ENCODE measurements at places on chromosomes 1 and 21.

DNA sequence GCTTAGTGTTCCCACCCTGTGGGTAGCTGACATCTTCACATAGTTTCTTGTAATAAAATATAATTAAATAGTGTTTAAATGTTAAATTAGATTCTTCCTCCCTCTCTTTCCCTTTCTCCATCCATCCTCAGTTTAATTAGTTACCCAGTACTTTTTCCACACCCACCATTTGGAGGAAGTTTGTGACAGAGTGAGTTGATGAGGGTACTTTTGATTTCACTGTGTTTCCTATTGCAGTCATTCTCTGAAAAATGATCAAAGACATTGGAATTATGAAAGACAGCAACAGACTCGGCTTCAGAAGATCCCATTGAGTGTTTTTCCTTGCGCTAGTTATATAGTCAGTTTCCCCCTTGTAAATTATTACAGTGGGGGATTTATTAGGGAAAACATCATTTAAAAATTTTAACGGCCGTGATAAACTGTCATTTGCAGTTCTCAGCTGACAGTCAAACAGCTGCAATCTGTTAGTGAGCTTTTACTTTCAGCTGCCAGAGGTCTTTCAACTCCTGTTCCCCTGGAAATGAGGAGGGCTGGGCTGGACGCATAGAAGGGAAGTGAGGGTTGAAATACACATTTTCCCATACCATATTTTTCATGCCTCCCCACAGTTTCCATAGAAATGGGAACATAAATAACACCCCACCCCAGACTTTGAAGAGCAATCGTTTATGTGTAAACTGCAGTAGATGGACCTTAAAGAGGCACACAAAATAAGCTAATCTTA lies 61.3 kb upstream of the CACYBP start:
- DNase-seq, result no peak

- DNase-seq, result peak; percentile 97
Observed at GRCh38 chr1:201719812-201720521, 109.0 kb upstream of the IPO9 start.

- no peak for DNase-seq
Observed at GRCh38 chr1:67551375-67551774, 121.2 kb upstream of the SERBP1 start.

DNA sequence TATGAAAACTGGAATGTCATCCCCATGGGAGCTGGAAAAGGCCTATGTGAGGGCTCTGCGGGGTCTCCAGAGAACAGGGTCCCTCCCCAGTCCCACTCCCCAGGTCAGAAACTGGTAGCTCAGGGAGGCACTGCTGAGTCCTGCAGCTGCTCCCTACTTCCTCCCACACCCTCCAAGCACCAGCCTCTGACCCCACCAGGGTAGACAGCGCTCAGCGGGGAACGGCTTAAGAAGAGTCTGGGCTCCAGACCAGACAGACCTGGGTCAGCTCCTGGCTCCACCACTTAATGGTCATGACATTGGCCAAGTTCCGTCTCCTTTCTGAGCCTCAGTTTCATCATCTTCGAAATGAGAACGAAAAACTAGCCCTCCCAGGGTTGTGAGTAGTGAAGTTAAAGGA lies 7.2 kb downstream of the LRP8 start:
- DNase-seq, result no peak

DNA sequence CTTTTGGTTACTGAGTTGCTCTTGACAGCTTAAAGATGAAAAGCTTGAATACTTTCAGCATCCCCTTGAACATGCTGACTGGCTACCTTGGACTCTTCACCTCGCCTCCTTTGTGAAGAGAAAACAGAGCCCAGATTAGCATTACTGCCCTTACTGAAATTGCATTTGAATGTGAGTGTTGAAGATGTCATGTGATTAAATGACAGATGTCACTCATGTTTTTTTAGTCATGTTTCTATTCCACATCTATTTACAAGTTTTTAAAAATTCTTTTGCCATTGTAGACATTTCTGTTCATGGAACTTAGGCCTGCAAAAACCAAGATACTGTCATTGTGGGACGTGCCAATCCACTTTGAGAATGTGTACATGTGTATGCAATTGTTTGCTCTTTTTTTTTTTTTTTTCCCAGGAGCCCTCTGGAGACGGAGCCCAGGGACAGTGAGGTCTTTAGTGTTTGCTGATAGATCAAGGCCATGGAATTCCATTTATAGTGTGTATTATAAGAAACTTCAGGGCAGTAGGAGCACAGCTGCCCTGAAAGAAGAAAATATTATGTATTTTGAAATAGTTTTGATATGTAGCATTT lies 25.7 kb upstream of the IVNS1ABP start:
- no peak for DNase-seq

DNA sequence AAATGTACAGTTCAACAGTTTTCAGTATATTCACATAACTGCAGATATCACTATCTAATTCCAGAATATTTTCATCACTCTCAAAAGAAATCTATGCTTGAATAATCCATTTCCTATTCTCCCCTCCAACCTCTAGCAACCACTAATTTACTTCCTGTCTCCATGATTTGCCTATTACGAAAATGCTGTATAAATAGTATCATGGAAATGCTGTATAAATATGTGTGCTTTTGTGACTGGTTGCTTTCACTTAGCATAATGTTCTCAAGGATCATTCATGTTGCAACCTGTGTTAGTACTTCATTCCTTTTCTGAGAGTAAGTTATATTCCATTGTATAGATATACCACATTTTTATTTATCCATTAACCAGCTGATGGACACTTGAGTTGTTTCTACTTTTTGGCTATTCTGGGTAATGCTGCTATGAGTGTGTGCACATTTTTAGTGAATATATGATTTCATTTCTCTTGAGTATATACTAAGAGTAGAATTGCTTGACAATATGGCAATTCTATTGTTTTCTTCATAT lies 115.6 kb downstream of the TNFSF18 start:
- no peak for DNase-seq

- no peak for DNase-seq
Observed at GRCh38 chr1:33928251-33928650, 64.4 kb downstream of the HMGB4 start.

DNA sequence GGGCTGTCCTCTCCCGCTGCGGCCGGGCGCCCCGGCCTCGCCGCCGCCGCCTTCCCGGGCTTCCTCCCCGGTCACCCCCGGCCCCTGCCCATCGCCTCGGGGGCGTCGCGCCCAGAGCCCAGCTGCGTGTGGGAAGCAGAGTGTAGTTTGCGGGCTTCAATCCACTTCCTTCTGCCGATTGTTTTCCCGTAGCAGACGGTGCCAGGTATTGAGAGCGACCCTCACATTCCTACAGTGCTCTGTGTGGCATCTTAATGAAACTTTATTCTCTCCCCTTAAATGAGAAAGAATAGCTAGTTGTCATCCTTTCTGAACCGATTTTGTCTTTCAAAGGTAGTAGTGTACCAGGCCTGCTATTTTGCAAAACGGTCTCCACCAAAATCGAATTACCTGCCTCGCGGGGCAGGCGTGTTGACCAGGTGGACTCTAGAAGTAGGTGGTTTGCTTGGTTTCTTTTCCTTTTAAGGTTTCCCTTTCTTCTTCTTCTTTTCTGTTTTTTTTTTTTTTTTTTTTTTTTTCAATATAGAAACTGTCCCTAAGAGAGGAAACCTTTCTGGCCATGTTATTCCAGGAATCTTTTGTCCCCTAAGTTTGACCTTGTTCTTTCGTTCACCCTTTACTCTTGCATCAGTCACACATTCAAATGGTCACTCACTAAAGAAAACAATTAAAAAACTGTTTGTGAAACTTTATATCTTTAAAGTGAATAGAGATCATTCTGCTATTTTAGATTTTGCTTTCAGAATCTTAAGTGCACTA lies 881 bp downstream of the USP25 start:
- no peak for DNase-seq

- no peak for DNase-seq
Observed at GRCh38 chr1:2438038-2438437, 25.7 kb upstream of the PEX10 start.

DNA sequence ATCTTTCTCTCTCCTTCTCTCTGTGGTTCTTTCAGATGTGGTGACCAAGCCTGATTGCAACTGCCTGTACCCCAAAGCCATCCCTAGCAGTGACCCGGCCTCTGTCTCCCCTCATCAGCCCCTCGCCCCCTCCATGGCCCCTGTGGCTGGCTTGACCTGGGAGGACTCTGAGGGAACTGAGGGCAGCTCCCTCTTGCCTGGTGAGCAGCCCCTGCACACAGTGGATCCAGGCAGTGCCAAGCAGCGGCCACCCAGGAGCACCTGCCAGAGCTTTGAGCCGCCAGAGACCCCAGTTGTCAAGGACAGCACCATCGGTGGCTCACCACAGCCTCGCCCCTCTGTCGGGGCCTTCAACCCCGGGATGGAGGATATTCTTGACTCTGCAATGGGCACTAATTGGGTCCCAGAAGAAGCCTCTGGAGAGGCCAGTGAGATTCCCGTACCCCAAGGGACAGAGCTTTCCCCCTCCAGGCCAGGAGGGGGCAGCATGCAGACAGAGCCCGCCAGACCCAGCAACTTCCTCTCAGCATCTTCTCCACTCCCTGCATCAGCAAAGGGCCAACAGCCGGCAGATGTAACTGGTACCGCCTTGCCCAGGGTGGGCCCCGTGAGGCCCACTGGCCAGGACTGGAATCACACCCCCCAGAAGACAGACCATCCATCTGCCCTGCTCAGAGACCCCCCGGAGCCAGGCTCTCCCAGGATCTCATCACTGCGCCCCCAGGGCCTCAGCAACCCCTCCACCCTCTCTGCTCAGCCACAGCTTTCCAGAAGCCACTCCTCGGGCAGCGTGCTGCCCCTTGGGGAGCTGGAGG lies 12.7 kb downstream of the CSF1 start:
- DNase-seq, result peak; percentile 38

DNA sequence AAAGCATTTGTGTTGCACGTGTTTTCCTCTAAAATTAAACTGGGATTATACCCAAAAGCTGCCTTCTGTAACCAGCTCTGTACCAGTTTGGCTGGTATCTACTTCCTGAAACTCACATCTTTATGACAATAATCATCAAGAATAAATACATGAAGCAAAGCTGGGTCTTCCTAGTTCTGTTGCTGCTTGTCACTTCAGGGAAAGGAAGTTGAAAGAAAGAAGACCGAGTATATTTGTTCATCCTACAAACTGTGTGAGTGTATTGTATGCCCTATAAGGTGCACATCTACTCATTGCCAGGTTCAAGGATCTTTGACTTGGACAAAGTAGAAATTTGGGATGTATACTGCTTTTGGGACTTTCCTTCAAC lies 29.1 kb upstream of the IFNGR2 start:
- no peak for DNase-seq

- DNase-seq, result peak; percentile 1
Observed at GRCh38 chr1:227996187-227996950, 10.4 kb upstream of the WNT3A start.

GRCh38 chr1:3014050-3014440 lies 7.2 kb upstream of the ACTRT2 start:
- no peak for DNase-seq

- DNase-seq, result no peak
Observed at GRCh38 chr1:231735411-231735810, 108.8 kb downstream of the DISC1 start.

GRCh38 chr1:24421502-24421901 lies 5.9 kb downstream of the NIPAL3 start:
- DNase-seq, result no peak

DNA sequence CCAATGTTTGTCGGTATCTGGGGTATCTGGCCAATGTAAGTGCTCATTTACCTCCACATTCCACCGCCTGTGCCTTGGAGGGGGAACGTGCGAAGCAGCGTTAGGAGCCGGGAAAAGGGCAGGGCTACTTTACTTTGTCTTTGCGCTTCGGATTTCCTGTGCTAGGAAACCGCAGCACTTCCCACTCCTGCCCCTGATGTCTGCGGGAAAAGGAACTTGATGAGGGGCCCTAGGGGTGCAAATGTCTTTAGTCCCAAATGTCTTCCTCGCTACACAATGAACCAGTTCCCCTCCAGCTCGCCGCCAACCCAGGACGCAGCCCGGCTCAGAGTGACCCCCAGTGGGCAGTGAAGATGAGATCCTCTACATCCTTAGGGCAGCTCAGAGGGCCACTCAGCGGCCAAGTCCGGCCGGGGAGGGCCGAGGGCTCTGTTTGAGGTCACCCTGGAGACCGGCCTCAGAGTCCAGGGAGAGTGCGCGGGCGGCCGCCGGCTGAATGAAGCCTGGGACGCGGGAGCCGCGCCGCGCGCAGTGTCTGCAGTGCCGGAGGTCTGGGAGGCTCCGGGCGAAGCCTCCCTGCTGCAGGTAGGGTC lies at the start of gene DYNLT5:
TSS of gene DYNLT5 (plus strand) at position 460 of the 593 bp plus-strand sequence. CDS start 2,200 bp downstream, outside the sequence.
- peak; percentile 42 for DNase-seq

DNA sequence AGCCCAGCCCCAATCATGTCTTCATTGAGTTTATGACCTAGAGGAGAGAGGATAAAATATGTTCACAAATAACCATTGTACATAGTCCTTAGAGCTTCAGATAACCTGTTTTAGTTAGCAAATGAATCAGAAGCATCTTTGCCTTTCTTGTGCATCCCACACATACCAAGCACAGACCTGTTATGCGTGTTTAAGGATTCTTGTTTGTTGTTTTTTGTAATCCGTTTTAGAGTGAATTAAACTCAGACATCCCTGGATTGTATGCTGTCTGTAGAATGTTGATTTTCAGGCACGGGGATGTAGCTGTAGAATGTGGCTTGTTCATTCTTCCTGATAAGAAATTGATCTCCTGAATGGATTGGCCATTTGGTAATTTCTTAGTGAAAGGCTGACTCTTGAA lies 135.8 kb downstream of the EDEM3 start:
- no peak for DNase-seq

GRCh38 chr1:85494904-85495266 lies 29.9 kb upstream of the DDAH1 start:
- DNase-seq, result peak; percentile 69

GRCh38 chr21:43731476-43731875 lies 12.5 kb downstream of the PDXK start:
- DNase-seq, result no peak

DNA sequence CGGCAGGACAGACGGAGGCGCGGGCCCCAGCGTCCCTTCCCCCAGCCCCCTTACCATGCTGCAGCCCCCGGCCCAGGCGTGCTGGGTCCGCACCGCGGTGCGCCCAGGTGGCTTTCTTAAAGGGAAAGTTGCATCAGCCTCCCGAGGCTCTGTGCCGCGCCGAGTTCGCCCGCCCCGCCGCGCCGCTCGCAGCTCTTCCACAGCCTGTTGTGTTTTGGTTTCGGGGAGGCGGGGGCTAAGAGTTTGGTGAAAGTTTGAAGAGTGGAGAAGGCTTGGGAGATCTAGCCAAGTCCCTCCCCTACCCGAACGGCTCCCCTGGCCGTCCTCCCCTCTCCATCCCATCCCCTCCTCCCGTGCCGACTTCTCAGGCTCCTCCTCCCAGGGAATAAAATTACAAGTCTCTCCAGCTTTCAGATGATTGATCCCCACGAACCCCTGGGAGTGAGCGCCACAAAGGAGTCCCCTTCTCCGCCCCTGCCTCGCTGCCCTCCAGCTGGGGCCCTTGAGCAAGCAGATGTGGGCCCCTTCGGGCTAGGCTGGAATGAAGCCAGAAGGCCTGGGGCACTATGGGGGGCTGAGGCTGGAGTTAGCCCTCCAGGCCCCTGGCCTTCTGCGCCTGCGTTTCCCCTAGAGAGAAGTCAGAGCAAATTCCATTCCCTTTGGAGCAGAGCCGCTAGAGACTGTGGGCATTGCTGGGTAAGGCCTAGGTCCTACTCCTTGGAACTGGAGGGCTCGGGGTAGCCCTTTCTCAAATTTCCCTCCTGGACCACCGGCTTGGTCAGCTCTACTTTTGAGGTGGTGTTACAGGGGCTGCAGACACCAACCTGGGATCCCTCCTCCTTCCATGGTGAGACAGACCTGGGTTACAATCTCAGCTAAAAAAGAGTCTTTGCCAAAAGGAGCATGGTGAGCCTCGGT lies at the start of gene SLC6A9:
TSS of gene SLC6A9 (minus strand) at position 211 of the 918 bp plus-strand sequence. CDS start 7,185 bp downstream, outside the sequence.
- DNase-seq, result peak; percentile 46

All from amniotic epithelial cell (primary cell).